ENCODE measurements at places on chromosomes 7 and 10.

- DNase-seq = peak; percentile 67
These were observed 37.0 kb downstream of the RBM20 start for GRCh38 chr10:110681023-110681681.

DNA sequence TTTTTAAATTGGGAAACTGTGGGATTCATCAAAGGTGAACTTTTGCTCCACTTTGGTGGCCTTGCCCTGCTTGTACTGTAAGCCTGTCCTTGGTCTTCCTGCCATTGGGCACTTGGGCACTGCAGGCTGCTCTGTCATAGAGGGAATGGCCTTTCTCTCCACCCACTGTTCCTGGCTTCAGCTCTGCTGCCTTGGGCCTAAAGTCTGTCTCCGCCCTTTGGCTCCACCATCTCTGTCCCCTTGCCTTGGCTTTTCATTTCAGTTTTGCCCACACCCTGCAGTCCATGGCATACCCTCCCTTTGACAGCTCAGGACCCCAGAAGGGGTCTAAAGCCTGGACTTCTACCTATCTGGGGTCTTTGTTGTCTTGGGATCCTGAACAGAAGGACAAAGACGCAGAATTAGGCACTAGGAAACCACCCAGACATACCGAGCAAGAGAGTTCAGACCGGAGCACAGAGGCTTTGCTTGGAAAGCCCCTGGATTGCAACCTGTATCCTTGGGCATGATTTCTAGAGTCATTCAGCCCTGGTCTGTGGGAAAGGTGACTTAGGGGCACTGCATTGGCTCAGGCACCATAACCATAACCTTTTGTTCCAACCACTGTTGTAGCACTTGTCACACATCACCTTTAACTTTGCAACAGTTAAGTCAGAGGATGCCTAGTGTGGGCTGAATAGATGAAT is 5.2 kb upstream of the ARHGAP22 start:
- DNase-seq = no peak

GRCh38 chr7:111010798-111011197 is 80.1 kb upstream of the LRRN3 start:
- no peak for DNase-seq

- no peak for DNase-seq
These were observed 386.1 kb downstream of the PLXDC2 start for GRCh38 chr10:20202337-20202736.

- DNase-seq = no peak
These were observed 97.6 kb downstream of the CUX1 start for GRCh38 chr7:101915000-101915399.

DNA sequence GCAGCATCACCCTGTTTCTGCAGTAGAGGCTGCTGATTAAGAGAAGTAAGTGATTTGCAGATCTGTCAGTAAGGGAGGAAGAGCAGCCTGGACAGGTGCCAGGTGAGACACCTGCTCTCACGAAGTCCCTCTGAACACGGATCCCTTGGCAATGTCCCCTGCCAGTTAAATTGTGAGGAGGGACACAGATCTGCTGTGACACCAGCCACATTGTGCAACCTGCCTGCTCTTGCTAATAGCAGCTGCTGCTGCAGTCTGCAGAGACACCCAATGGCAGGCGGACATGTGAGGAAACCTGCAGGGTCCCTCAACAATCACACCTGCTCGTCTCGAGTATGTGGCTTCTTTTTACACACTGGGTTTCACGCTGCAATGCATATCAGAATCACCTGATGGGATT is 31.9 kb downstream of the ANXA11 start:
- no peak for DNase-seq

- DNase-seq = no peak
These were observed 2.2 kb downstream of the TRRAP start for GRCh38 chr7:98880485-98880884.

DNA sequence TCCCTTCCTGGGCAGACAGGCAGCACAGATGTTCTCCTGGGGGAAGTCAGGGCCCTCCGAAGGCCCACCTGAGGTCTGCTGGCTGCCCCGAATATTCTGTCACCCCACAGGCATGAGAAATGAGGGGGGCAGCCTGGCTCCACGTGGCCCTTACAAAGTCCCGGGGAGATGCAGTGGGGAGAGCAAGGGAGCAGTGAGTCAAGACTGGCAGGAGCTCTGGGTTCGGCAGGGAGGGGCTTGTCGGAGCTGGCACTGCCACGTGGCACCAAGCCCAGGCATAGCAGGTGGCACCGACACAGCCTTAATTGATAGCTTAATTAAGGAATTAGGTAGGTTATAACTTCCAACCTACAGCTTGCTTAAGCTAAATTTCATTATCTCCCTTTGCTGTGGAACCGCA is 163.9 kb downstream of the USP6NL start:
- DNase-seq = no peak

- DNase-seq = no peak
These were observed 296.1 kb upstream of the FZD8 start for GRCh38 chr10:35938160-35938559.

DNA sequence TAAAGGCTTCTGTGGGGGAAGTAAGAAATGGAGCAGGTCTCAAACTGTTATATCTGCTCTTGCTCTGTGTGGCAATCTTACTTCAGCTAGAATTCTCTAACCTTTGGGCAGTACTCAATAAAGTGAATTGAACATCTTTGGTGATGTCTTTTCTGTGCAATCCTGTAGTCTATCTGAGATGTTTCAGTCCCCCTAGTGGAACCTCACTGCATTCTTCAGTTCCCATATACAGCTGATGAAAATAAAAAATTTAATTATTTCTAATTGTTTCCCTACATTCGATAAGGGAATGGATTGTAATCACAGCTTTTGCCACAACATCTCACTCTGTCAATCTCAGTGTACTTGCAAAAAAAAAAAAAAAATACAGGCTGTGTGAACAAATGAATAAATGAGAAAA is 522.6 kb downstream of the DNAJB9 start:
- no peak for DNase-seq
